Smooth muscle cell of the brain vasculature (primary cell): ENCODE measurements at places on chromosomes 3 and 15.

DNA sequence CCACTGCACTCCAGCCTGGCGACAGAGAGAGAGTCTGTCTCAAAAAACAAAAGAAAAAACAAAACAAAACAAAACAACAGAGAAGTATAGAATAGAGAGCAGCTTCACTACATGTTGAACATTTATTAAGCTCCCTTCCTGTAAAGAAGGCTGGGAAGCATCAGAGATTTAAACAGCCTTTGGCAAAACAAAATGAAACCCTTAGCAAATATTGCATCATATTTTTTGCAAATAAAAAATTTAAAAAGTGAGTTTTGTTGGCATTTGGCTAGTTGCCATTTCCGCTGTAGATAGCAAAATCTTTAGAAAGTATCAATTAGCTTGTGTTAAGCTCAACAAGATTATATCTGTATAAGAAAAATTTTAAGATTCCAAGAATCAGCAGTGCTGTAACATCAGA is 151.2 kb downstream of the SERPINI1 start:
- DNase-seq: no peak

DNA sequence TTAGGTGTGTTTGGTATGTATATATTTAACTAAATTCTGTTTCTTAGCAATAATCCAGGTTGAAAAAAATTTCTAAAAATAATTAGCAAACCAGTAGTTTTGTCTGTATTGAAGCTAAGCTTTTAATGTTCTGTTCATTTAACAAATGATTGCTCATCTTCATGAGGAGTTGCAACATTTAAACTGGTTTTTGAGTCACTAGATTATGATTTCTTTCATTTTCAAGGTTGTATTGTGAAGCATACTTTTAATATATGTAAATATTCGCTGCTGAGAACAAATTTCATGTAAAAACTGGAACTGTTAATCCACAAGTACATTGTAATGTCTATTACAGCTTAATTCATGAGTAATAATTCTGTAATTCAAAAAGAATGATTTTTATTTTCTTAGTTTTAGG is 192.7 kb downstream of the MBNL1 start:
- no peak for DNase-seq

DNA sequence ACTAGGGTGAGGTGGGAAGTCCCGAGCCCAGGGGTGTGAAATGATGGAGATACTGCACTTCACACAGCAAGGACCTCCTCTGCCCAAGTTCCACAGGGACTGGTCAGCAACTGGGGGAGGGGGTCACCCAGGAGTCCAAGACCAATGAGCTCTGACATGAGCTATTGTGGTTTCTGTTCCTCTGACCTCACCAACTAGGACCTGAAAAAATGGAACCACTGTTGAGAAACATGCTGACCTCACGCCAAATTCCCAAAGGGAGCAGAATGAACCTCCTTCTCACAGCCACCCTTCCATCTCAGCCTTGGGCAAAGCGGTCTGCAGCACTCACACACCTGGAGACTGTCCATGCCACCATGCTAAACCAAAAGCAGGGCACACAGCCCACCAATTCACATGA is 69.3 kb downstream of the LRIG1 start:
- no peak for DNase-seq

DNA sequence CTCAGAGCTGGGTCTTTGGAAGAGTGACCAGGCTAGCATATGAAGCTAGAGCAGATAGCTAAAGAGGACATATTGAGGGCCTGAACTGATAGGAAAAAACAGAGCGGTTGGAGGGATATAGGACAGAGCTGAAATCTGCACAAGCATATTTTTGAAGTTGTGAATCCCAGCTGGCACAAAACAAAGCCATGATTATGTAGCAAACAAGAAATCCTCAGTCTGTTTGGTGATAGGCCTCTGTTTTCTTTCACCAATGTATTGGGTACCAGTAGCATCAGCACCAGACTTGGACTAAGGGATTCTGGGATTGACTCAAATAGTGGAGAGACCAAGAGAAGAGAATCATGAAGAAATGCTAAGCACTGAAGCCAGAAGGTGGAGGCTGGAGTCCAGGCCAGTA is 151.0 kb downstream of the FAM43A start:
- no peak for DNase-seq

DNA sequence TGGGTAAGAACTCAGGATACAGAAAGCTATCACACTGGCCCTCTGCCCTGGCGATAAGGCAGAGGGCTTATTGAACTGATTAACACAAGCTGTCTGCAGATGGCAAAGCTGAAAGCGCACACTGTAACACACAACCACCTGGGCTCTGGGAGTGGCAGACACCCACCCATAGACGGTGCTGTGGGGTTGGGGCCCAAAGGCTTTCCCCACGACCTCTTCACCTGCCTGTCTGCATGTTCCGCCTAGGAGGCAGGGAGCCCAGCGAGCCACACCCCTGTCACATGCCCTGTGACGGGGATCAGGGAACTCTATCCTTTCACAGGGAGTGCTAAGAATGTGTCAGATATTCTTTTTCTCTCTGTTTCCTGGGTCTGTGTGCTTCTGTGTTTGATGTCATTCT is 12.1 kb upstream of the TFG start:
- DNase-seq: no peak

- no peak for DNase-seq
Observed at GRCh38 chr3:179560791-179561190, 1.9 kb upstream of the ACTL6A start.

DNA sequence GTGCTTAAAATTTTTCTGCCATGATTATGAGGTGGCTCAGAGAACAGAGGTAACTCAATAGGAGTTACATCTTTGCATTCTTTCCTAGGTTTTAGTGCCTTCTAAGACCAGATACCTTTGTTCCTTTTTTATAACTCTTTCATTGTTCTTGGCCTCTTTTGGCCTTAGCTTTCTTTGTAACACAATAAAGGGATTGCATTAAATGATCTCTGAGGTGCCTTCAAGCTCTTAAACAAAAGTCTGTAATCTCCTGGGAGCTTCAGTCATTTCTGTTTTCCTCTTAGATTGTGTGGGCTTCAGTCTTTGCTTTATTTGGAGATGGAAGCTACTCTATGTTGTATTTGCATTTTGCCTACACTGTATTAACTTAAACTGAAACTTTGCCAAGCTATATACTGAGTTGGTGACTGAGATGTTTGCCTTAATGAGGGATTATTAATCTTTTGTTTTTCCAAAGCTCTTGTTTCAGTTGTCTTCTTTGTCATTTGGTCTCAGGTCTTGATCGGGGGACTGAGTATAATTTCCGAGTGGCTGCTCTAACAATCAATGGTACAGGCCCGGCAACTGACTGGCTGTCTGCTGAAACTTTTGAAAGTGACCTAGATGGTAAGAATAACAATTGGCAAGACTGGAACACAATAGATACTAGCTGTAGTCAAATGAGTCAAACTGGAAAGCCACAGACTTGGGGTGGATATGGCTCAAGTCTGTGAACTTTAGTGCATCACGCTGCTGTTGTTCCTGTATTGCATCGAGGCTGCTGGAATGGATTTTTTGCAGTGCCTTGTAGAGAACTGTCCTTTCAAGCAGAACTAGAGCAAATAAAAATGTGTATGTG is 110.3 kb downstream of the HCN4 start:
- no peak for DNase-seq

- no peak for DNase-seq
Observed at GRCh38 chr3:124078953-124079911, 87.3 kb upstream of the ROPN1 start.

DNA sequence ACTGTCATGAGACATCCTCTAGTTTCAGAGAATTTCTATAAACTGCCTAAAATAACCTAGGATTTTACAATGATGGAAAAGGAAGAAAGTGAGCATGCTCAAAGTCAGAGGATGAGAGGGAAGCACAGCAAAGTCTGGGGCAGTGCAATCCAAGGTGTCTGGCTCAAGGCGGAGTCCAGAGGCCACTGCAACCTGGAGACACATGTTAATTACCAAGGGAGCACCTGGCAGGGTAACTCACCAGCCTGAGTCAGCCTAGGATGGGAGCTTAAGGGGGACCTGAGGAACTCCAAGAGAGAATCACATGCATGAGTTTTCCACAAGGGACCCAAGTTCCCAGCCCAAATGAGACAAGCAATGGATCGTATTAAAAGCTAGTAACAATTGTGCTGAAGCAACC is 49.8 kb downstream of the PLD1 start:
- no peak for DNase-seq
